GM12878 (cell line): ENCODE measurements at places on chromosomes 11 and 22. TPM values are rescaled to one million over a fixed set of nuclear protein-coding genes. Genes with fewer than 3 reads are reported as not detected.

The PNPLA3 gene
- total RNA-seq: not detected in 2 replicates

The PATL1 gene
- total RNA-seq: 39.3 and 41.5 TPM in 2 replicates

The ADAMTS15 gene
- not detected in 2 replicates for total RNA-seq

The PKP3 gene
- total RNA-seq: 0.37 and 0.90 TPM in 2 replicates

The SMTNL1 gene
- not detected in 2 replicates for total RNA-seq

The SGSM1 gene
- not detected in 2 replicates for total RNA-seq

The CHST1 gene
- not detected in 2 replicates for total RNA-seq

The POU2AF2 gene
- not detected in 2 replicates for total RNA-seq

The PRR33 gene
- total RNA-seq: not detected in 2 replicates

The CCDC73 gene
- 0.05 and 0.11 TPM in 2 replicates for total RNA-seq

The SLC22A25 gene
- 0.08 TPM in 1 of 2 replicates, not detected in the other for total RNA-seq

The SLC22A12 gene
- not detected in 2 replicates for total RNA-seq

The PDE2A gene
- 0.15 and 0.24 TPM in 2 replicates for total RNA-seq

The SLC22A6 gene
- not detected in 2 replicates for total RNA-seq

The NXPE1 gene
- 0.16 TPM in 1 of 2 replicates, not detected in the other for total RNA-seq

The CADM1 gene
- 0.13 and 0.38 TPM in 2 replicates for total RNA-seq

The HORMAD2 gene
- not detected in 2 replicates for total RNA-seq

The RASSF10 gene
- total RNA-seq: 0.10 and 0.11 TPM in 2 replicates

The DNAJB7 gene
- total RNA-seq: not detected in 2 replicates

The RFPL2 gene
- not detected in 2 replicates for total RNA-seq

The HTR3B gene
- not detected in 2 replicates for total RNA-seq

The CHADL gene
- total RNA-seq: not detected in 2 replicates

The CCDC15 gene
- total RNA-seq: 2.3 and 3.2 TPM in 2 replicates

The TRPM5 gene
- total RNA-seq: not detected in 2 replicates

The OSBPL5 gene
- total RNA-seq: 0.45 TPM in 1 of 2 replicates, not detected in the other

The HOATZ gene
- not detected in 2 replicates for total RNA-seq

The SMIM38 gene
- total RNA-seq: 2.8 and 3.5 TPM in 2 replicates

The NEFH gene
- 0.11 and 0.13 TPM in 2 replicates for total RNA-seq

The IRAG1 gene
- 0.03 and 0.40 TPM in 2 replicates for total RNA-seq

The ANKRD49 gene
- total RNA-seq: 19.2 and 19.8 TPM in 2 replicates
